ENCODE measurements at places on chromosomes 5 and 9. TPM values are rescaled to one million over a fixed set of nuclear protein-coding genes. Genes with fewer than 3 reads are reported as not detected.

PCDHGA12 gene
- 5.7 TPM for total RNA-seq

- H3K36me3 ChIP-seq, result no peaks in the 10 kb centered on the region
- DNase-seq, result no peak
- no peaks in the 10 kb centered on the region for H3K27me3 ChIP-seq
- H3K27ac ChIP-seq, result no peak overlapping the region
- H3K4me3 ChIP-seq, result no peak overlapping the region
Measured at GRCh38 chr5:56269216-56269927, 36.2 kb upstream of the ANKRD55 start.

DNA sequence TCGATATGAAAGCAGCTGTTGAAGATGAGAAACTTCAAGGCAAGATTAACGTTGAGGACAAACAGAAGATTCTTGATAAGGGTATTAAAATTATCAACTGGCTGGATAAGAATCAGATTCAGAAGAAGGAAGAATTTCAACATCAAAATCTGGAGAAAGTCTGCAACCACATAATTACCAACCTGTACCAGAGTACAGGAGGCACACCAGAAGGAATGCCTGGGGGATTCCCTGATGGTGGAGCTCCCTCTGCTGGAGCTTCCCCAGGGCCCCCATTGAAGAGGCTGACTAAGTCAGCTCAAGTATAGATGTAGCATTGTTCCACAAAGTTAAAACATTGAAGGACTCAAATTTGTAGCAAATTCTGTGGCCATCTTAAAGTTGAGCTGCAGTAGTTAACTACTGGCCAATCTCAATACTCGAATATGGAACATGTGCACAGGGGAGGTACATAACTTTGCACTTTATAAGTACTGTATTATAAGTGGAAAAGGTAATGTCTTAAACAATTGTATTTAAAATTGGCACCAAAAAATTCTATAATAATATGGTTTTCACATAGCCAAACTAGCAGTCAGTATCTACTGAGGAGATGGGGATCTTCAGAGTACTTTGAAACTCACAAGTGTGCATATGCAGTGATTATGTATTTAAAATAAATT is 237.5 kb downstream of the CHSY3 start:
- no peaks in the 10 kb centered on the region for H3K36me3 ChIP-seq
- no peaks in the 10 kb centered on the region for H3K27me3 ChIP-seq
- H3K27ac ChIP-seq, result no peak overlapping the region
- H3K4me3 ChIP-seq, result no peak overlapping the region
- no peaks in the 10 kb centered on the region for H3K4me1 ChIP-seq
- peak; percentile 13 for DNase-seq

DNA sequence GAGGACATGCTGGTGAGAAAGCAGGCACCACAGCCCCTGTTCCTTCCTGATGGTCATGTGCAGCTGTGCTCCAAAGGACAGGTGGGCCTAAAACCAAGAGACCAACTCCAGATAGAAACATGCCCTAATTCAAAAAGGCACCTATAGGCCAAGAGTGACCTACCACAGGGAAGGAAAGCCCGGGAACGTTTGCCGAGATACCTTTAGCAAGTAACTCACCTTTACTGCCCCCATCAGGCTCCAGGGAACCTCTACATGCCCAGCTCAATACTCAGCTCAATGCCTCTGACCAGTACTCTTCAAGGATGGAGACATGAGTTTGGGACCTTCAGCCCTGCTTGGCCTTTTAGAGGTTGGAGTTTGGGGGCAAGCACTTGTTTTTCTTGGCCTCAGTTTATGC is 172.8 kb upstream of the FSTL4 start:
- H3K4me3 ChIP-seq, result no peak overlapping the region
- DNase-seq, result no peak
- H3K4me1 ChIP-seq, result no peaks in the 10 kb centered on the region
- H3K36me3 ChIP-seq, result no peaks in the 10 kb centered on the region

- peaks cover 3% of the 10 kb centered on the region for H3K4me1 ChIP-seq
- no peaks in the 10 kb centered on the region for H3K36me3 ChIP-seq
- H3K4me3 ChIP-seq, result no peak overlapping the region
- no peaks in the 10 kb centered on the region for H3K27me3 ChIP-seq
- DNase-seq, result no peak
Measured at GRCh38 chr5:124927735-124928134, 181.3 kb upstream of the ZNF608 start.

Data from left lung (tissue), 14 donors.